Stimulated activated CD8-positive, alpha-beta memory T cell treated with anti-CD3 and anti-CD28 coated beads, Interleukin-15, amount 100 ng/mL, for 4 hours (primary cell): ENCODE measurements at places on chromosomes 6 and 20.

- no peak for DNase-seq
Measured at GRCh38 chr6:26296857-26297648, 67.9 kb upstream of the BTN3A2 start.

GRCh38 chr6:99868074-99868702 is 125.8 kb downstream of the MCHR2 start:
- peak; percentile 34 for DNase-seq

GRCh38 chr6:144659202-144660182 is 374.4 kb downstream of the UTRN start:
- no peak for DNase-seq

- no peak for DNase-seq
Measured at GRCh38 chr6:153931431-153931830, 107.6 kb upstream of the OPRM1 start.

DNA sequence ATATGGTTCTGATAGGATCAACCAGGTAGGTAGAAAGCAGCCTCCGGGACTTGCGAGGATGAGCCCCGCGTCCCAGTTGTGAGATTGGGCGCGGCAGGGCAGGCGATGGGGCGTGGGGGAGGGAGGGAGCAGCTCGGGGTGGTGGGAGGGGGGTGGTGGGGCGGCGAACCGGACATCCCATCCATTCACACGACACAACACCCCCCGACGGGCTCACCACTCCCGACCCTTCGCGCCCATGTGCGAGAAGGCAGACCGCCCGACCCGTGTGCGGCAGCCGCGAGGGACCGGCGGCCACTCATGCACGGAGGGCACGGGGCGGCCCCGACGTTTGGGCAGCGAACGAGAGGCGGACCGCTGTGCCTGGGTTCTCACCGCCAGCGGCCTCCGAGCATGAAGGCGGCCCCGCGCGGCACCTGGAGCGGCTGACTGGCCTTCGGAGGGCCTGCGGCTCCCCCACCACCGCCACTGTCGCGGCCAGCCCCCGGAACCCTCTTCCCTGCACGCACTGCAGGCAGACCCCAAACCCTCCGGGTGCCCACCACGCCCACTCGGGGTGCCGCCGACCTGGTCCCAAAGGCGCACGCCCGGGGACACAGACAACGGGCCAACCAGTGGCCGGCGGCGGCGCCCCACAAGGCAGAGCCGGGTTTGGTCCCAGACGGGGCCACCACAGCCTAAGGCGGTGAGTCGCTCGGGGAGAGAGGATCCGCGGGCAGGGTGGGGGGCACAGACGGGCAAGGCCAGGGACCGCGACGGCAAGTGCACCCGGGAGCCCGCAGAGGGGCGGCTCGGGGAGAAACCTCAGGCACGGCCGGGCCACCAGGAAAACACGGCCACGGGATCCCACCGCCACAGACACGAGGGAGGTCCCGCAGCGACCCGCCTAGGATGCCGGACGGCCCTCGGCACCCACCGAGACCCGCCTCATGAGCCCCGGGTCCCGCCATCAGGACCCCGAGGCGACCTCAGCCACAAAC is 769.2 kb upstream of the DEFB115 start:
- no peak for DNase-seq

- no peak for DNase-seq
Measured at GRCh38 chr6:159036673-159037072, 8.1 kb downstream of the TAGAP start.

DNA sequence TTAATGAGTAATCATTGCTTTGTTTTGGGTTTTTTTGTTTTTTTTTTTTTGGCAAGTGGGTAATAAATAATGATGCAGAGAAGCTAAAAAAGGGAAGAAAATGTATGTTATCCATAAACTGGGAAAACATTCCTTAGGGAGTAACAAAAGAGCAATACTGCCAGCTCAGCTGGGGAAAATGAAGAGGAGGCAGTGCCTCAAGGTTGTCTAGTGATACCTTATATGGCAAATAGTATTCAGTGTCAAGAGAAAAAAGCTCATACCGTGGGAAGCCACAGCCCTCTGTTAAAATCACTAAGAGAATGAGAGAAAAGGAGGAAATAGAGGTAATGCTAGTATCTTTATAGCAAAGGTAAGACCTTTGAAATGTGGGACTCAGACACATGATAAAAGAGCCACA is 47.1 kb upstream of the SMLR1 start:
- DNase-seq: no peak

GRCh38 chr6:163719028-163719742 is 304.7 kb downstream of the QKI start:
- no peak for DNase-seq

DNA sequence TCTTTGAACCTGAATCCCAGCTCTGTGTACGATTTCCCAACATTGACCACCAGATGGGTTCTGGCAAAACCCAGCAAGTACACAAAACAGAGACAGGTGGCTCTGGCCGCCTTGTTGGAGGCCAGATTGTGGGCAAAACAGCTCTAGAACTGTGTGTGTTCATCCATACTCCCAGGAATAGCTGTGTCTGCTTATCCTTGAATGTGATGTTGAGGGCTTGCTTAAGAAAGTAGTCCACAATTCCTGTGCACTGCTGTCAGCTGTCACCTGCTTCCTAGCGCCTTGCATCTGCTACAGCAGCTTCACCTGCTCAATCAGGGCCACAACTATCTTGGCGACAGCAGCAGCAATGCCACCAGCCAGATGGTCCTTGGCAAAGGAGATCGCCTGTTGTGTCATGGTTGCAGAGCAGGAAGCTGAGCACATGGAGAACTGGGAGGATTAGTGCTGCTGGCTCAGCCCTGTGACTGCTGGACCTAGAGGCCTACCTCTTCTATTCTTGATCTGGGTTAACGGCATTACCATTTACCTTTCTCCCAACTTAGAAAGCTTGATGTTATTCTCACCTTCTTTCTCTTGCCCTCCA is 3.7 kb upstream of the SMAP1 start:
- no peak for DNase-seq

DNA sequence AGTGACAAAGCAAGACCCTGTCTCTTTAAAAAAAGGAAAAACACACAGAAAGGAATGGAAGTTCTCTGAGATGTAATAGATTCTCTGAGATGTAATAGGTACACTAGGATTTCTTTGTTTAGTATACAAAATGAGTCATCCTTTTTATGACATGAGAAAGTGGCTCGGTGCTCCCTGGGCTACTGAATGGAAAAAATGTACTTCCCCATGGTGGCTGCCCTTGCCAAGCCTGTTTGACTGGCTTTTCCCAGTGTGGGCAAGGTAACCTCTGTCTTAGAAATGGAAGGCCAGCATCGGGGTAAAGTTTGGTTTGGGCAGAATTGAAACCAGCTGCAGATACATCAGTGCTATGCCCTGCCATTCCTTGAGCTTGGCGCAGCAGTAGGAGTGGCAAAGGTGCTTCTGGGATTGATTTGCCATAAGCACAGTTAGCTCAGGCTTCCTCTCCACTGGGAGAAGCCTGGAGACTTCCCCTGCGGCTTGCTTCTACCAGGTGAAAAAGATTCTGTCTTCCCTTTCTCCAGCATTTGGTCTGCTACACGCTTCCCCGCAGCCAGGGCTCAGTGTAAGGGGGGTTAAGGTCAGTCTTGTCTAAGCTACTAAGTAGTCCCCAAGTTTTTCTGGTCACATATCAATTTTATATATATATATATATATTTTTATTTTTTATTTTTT is 24.5 kb downstream of the ARFGEF2 start:
- DNase-seq: no peak

GRCh38 chr6:13922750-13923149 is 2.0 kb upstream of the RNF182 start:
- DNase-seq: no peak

DNA sequence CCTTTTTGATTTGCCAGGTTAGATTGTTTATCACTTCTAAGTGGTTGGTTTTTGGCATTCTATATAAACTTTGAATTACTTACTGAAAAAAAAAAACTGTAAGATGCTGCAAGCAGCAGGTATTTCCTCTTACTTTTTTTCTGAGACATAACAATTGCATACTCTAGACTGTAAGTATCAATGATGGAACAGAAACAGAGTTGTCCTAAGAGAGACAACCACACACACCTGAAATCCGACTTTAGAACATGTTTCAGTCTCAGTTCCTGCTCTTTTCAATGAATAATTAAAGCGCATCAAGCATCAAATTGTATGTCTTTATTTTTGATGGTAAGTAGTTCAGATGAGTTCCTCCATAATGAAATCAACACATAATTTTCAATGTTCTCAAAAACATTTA is 105.3 kb upstream of the KHDRBS2 start:
- DNase-seq: no peak

- DNase-seq: no peak
Measured at GRCh38 chr6:15284743-15285142, 38.9 kb downstream of the JARID2 start.

DNA sequence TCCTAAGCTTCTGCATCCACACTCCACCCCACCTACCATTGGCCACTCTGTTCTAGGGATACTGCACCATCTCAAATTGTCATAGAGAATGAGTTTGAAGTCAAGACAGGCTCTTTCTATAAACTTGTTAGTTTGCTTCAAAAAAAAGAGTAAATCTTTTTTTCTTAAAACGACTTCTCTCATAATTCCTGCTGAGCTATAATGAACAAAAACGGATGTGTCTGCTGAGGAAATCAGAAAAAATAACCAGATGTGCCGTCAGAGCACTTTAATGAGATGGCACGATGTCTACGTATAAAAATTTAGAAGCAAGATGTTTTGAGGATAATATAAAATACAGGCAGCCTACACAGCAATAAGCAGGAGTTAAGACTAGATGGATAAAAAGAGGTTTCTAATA is 24.0 kb upstream of the DDO start:
- no peak for DNase-seq

DNA sequence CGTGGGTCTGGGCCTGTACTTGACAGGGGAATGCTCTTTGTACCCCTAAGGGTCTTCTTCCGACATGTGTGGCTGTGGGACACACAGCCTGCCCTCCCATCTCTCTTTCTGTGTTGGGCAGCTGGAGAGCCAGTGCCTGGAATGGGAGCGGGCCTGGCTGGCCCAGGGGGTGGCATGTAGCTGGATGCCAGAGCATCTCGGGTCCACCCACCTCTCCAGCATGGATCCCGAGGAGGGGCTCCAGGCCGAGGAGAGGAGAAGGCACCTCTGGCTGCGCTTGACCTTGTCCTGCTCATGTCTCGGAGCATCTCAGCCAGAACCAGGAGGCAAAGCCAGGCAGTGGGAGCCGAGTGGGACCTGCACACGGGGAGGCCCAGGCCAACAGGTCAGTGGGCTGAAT is 16.0 kb downstream of the CDH4 start:
- DNase-seq: no peak

- no peak for DNase-seq
Measured at GRCh38 chr6:126312013-126312665, 27.8 kb upstream of the CENPW start.

DNA sequence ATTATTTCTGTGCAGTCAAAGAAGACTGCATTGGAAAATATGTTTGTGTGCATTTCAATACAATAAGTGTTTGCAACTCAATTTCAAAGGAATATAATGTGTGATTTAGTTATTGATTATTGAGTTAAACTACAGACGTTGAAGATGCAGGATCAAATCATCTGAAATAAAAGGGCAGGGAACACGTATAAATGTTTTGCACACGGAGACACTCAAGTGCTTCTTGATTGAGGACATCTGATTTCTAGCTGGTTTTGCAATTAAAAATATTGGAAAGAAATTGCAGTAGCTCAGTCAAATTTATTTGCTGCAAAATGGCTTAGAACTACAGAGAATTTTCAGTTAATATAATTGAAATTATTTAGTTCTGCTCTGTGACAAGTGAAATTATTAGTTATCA is 412.7 kb downstream of the UTRN start:
- DNase-seq: no peak

GRCh38 chr6:96450082-96450769 is 71.4 kb upstream of the UFL1 start:
- no peak for DNase-seq

- DNase-seq: no peak
Measured at GRCh38 chr6:162882801-162883481, 155.2 kb downstream of the PACRG start.

DNA sequence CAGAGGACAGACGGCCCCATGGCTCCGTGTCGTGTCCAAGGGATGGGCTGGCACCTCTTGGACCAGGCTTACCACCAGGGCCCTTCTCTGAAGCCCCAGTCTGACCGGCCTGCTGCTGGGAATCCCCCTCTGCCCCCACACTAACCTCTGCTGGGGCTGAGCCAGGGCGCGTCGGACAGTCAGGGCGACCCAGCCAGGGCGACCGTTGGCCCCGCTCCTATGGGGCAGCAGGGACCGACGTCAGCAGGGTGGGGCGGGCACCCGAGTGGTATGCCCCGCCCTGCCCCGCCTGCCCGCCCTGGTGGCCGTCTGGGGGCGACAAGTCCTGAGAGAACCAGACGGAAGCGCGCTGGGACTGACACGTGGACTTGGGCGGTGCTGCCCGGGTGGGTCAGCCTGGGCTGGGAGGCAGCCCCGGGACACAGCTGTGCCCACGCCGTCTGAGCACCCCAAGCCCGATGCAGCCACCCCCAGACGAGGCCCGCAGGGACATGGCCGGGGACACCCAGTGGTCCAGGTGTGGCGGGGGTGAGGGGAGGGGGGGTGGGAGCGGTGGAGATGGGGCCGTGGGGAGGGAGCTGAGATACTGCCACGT is at the start of gene SLC17A9:
Gene SLC17A9 (plus strand): TSS at position 337 of the 595 bp plus-strand sequence. CDS start 122 bp downstream, at position 459.
- no peak for DNase-seq

DNA sequence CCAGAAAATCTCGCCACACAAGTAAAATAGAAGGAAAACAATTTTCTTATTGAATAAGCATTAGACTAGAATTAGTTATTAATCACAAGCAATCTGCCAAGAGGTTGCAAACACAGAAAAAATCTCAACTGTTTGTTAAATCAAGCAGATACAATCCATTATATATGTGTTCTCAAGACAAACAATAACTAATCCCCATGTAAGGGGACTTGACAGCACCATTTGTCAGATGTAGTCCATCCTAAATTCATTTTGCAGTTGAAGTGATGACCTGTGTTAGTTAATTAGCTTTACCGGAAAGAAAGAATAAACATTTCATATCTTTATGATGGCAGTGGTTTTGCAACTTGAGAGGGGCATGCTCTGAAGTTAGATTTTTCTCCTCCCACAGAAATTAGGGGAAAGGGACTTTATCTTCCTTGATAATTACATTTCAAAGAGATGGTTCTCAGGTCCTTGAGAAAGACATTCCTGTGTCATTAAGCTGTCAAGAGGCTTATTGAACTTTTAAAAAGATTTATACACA is 1588.0 kb downstream of the GRIK2 start:
- no peak for DNase-seq

DNA sequence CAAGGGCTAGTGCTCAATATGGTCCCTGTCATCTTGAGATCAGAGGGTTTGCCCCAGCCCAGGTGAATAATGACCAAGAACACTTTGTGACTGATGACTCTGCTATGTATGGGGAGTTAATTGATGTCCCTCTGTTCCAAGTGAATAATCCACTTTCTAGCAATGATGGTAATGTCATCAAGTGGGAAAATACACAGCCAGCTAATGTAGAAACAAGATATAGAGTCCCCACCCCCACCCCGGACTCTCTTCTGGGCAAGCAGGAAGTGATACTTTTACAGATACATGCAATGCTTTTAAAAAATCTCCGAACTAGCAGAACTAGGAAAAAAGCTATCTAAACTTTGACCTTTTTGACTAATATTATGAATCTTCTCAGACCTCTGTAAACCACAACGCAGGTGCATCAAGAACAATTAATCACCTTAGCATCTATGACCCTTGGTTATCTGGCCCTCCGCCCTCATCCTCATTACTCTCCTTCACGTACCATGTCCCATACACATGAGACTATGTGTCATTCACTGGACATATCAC is 30.5 kb downstream of the CNR1 start:
- no peak for DNase-seq

- no peak for DNase-seq
Measured at GRCh38 chr6:168967281-168967925, 286.2 kb downstream of the THBS2 start.

GRCh38 chr6:134029495-134030455 is 22.6 kb downstream of the SLC2A12 start:
- no peak for DNase-seq
